ENCODE measurements at places on chromosomes 12 and 14.

- no peak for DNase-seq
These were observed 74.6 kb upstream of the OSBPL8 start for GRCh38 chr12:76634133-76634532.

- no peak for DNase-seq
These were observed 84.2 kb downstream of the DENND5B start for GRCh38 chr12:31506515-31507306.

DNA sequence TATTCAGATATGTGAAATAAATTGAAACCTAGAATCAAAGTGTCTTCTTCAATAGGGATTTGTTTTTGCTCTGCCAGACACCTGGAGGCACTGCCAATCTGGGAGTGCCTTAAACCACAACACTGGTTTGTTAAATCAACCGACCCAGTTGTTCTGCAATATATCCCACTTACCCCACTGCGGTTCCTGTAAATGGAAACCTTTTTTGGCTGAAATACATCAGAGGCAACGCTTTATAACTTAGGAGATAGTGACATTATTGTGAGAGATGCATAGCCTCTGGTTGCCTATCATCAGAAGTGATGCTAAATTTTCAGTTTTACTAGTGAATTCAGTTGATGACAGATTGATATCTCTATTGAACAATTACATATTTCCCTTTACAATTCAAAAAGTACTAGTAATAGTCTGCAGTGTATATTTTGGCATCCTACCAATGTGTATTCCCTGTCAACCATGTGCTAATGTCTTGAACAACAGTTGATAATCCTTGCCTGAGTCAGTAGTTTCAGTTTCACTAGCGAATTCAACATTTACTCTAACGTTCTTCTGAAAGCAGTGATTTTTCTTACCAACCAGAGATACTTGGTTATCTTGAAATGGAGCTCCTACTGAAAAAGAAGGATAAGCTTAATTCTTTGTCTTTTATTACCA is 30.5 kb downstream of the PPP2R5C start:
- DNase-seq: no peak

GRCh38 chr14:99854831-99855230 is 61.6 kb downstream of the EML1 start:
- no peak for DNase-seq

GRCh38 chr12:68378872-68379606 is 46.9 kb upstream of the MDM1 start:
- DNase-seq: no peak
